ENCODE measurements at places on chromosomes 13 and 19. TPM values are rescaled to one million over a fixed set of nuclear protein-coding genes. Genes with fewer than 3 reads are reported as not detected.

- H3K36me3 ChIP-seq: no peaks in the 10 kb centered on the region
- H3K4me1 ChIP-seq: no peaks in the 10 kb centered on the region
- H3K4me3 ChIP-seq: no peak overlapping the region
Observed at GRCh38 chr13:29785978-29786377, 64.4 kb downstream of the UBL3 start.

The MAMSTR gene
- total RNA-seq: 0.32 TPM

DNA sequence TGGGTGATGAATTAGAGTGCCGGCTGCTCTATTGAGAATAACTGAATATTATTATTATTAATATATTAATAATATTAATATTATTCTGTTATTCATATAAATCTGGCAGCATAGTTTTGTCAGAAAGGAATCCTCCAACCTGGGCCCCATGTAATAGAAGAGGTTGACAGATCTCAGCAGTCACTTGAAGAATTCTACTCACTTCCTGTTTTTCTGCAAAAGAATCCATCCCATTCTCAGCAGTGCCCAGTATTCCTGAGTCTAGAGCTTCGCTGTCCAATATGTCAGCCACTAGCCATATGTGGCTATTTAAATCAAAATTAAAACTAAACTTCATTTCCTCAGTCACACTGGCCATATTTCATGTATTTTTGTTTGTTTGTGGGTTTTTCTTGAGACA, 72.4 kb upstream of the USPL1 start:
- H3K4me3 ChIP-seq: no peak overlapping the region
- H3K36me3 ChIP-seq: no peaks in the 10 kb centered on the region
- H3K27ac ChIP-seq: no peak overlapping the region
- no peaks in the 10 kb centered on the region for H3K4me1 ChIP-seq

DNA sequence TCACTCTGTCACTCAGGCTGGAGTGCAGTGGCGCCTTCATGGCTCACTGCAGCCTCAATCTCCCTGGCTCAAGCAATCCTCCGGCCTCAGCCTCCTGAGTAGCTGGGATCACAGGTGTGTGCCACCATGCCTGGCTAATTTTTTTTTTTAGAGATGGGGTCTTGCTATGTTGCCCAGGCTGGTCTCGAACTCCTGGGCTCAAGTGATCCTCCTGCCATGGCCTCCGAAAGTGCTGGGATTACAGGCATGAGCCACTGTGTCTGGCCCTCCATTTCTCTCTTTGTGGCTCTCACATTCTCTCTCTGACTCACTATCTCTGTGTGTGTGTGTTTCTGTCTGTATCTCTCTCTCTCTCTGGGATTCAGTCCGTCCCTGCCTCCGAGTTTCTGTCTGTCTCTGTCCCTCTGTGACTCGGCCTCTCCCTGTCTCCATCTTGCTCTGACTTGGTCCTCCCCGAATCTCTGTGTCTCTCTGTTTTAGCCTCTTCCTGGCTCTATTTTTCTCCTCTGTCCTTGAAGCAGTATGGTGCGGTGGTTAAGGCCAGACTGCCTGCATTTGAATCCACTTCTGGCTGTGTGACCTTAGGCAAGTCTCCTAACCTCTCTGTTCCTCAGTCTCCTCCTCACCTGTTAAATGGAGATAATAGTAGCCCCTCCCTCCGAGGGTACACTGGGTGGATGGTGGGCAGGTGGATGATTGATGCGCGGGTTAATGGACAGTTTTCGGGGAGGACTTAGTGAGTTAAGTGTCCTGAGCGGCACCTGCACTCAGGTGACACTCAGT, 11.0 kb downstream of the MEIS3 start:
- H3K27ac ChIP-seq: no peak overlapping the region
- H3K4me1 ChIP-seq: no peaks in the 10 kb centered on the region
- DNase-seq: no peak
- H3K27me3 ChIP-seq: no peaks in the 10 kb centered on the region

DNA sequence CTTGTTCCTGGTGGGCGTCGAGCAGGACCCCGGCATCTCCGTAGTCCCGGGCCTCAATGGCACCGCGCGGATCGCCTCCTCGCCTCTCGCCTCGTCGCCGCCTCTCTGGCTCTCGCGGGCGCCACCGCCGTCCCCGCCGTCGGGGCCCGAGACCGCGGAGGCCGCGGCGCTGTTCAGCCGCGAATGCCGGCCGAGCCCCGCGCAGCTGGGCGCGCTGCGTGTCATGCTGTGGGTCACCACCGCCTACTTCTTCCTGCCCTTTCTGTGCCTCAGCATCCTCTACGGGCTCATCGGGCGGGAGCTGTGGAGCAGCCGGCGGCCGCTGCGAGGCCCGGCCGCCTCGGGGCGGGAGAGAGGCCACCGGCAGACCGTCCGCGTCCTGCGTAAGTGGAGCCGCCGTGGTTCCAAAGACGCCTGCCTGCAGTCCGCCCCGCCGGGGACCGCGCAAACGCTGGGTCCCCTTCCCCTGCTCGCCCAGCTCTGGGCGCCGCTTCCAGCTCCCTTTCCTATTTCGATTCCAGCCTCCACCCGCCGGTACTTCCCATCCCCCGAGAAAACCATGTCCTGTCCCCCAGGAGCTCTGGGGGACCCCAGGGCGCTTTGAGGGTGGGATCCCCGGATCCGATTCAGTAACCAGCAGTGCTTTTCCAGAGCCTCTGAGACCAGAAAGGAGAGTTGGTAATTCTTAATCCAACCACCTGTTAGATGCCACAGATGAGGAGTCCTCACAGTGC, 885 bp downstream of the MLNR start:
- peak overlapping the region; percentile 77 for H3K4me3 ChIP-seq
- H3K36me3 ChIP-seq: no peaks in the 10 kb centered on the region
- no peak overlapping the region for H3K27ac ChIP-seq
- no peak for DNase-seq

The UBE2L5 gene
- not detected for total RNA-seq

The CLIP3 gene
- total RNA-seq: 7.6 TPM

DNA sequence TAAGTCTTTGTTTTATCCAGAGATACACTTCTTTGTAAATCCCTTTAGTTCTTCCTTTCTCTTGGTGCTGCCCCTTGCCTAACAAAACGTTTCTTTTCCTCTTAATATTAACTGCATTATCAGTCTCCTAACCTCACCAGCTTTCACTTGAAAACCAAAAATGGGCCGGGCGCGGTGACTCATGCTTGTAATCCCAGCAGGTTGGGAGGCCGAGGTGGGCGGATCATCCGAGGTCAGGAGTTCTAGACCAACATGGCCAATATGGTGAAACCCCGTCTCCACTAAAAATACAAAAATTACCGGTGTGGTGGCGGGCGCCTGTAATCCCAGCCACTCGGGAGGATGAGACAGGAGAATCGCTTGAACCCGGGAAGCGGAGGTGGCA, 329.8 kb upstream of the MIR17HG start:
- no peak overlapping the region for H3K4me3 ChIP-seq
- H3K4me1 ChIP-seq: no peaks in the 10 kb centered on the region
- no peak for DNase-seq
- H3K27ac ChIP-seq: no peak overlapping the region

The PGLYRP1 gene
- total RNA-seq: not detected

GRCh38 chr13:91214031-91214430, 133.5 kb upstream of the MIR17HG start:
- no peaks in the 10 kb centered on the region for H3K4me1 ChIP-seq
- no peaks in the 10 kb centered on the region for H3K36me3 ChIP-seq
- DNase-seq: no peak
- no peak overlapping the region for H3K27ac ChIP-seq

GRCh38 chr13:32905063-32905863, 111.0 kb upstream of the KL start:
- no peak for DNase-seq
- no peaks in the 10 kb centered on the region for H3K36me3 ChIP-seq
- no peaks in the 10 kb centered on the region for H3K27me3 ChIP-seq
- H3K27ac ChIP-seq: no peak overlapping the region
- no peak overlapping the region for H3K4me3 ChIP-seq

All from breast epithelium (tissue), 4 donors.